ENCODE measurements at places on chromosomes 13 and 19.

DNA sequence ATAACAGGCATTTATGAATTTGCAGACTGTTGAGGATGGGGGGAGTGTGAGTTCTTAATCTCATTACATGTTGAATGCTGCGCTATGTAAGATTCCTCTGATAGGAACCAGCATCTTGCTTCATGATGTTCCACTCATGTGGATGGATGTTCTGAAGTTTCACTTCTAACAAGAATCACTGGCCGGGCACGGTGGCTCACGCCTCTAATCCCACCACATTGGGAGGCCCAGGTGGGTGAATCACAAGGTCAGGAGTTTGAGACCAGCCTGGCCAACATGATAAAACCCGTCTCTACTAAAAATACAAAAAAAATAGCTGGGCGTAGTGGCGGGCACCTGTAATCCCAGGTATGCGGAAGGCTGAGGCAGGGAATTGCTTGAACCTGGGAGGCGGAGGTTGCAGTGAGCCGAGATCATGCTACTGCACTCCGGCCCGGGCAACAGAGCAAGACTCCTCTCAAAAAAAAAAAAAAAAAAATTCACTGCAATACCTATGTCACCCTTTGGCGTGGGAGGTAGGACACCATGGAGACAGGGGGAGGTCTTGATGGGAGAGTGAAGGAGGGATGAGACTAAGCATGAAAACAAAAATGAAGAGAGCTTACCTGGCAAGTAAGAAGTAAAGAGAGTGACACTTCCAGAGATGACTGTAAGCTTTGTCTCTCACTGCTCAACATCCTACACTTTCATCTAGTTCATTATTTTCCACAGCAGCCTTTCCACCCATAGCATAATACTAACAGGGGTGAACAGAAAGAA, 133.0 kb downstream of the DCT start:
- no peak for DNase-seq

GRCh38 chr13:48819376-48819775, 156.3 kb upstream of the FNDC3A start:
- DNase-seq = no peak

DNA sequence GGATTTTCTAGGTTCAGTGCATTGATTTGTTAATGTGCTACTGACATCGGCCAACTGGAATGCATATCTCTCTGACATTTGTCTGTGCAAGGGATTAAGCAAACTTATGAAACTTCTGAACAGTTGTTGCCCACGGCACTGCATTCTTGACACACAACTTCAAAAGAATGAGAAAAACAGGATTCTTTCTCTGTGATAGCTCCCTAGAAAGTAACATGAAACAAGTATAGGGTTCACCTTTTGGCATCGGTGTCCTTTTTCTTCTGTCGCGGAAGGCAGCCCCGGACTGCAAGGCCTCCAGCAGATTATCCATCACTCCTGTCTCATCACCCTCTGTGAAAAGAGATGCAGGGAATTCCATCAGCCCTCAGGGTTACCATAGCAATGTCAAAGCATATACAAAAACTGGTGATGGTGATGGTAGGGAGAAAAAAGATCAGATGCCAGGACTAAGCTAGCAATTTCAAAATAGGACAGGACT, 389.2 kb downstream of the DIAPH3 start:
- DNase-seq = no peak

- no peak for DNase-seq
Observed at GRCh38 chr13:108597943-108598342, 31.5 kb upstream of the MYO16 start.

DNA sequence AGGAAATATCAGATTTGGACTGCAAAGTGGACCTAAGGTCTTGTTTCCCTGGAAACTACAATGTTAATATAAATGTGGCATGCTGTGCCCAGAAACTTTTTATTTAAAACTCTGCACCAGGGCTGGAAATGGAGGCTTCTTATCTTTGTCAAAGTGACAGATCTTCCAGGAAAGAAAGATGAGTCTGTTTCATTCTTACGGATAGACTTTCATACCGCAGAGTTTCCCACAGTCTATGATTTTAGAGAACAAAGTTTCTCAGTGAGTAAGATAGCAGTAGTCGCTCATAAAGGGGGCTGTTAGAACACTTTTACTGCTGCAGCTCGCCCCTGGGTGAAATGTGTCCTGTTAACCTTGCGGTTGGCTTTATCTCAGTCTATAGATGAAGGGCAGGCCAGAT, 6.7 kb downstream of the CLEC11A start:
- DNase-seq = no peak
